Activated CD4-positive, alpha-beta T cell treated with anti-CD3 and anti-CD28 coated beads, Interleukin-2, amount 50 U/mL, for 24 hours (primary cell): ENCODE measurements at places on chromosomes 2 and 18.

DNA sequence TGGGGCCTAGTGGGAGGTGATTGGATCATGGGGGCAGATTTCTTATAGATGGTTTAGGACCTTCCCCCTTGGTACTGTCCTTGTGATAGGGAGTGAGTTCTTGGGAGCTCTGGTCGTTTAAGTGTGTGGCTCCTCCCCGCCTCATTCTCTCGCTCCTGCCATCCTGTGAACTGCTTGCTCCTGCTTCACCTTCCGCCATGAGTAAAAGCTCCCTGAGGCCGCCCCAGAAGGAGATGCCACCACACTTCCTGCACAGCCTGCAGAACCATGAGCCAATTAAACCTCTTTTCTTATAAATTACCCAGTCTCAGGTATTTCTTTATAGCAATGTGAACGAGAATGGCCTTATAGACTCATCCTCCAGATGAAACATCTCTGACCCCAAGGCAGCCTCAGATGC, 101.5 kb downstream of the KCNF1 start:
- no peak for DNase-seq

DNA sequence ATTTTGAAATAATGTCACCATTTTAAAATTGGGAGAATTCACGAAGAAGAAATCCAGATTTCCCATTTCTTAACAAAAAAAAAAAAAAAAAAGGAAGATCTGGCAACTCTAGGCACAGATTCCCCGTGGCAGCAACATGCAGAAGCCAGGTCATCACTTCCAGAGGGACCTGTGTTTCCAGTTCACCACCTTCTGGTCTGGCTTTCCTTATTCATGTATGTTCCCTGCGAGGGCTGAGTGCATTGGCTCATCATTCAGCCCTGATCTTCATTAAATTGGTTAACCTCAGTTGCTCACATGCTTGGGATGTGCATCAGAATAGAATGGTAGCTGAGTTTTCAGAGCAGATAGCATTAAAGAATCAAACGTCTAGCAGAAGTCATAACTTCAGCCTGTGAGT, 25.0 kb upstream of the MAP3K20 start:
- DNase-seq, result no peak

DNA sequence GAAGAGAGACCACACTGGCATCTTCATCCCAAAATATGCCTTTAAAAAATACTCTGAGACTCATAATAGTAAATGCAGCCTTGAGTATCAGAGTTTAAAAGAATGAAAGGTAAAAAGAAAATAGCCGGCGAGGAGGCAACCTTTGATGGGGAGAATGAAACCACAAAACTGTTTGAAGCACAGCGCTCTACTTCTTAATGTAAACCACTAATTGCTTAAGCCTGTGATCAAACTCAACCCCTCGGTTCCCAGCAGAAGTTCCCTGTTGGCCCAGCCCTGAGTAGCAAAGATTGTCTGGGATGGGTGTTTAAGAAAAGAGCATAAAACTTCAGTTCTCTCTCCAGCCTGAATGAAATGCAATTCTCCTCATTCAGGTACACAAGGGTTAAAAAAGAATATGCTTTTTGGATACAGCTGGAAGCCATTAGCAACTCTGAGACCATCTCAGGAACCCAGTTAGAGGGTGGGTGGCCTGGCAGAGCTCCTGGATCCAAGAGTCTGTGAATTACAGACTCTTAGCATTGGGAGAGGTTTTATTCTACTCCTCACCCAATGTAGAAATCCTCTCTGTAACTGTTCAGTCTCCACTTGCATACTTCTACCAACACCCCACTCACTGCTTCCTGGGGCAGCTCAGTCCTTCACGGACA, 44.8 kb downstream of the VIT start:
- no peak for DNase-seq

DNA sequence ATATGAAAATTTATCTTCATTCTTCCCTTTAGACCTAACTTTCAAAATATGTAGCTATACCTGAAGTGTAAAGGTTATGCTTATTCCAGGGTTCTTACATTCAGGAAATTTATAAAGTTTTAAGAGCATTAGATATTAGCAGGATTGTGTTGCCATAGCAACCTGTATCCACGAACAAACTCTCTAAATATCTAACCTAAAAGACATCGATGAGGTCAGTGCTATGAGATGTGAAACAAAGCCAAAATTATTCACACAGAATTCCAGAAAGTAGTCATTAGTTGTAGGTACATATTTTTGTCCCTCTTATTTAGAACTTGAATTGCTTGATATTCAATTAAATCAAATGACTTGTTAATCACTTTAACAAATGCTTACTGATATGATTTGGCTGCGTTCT, 705.3 kb downstream of the SOCS6 start:
- DNase-seq, result no peak

DNA sequence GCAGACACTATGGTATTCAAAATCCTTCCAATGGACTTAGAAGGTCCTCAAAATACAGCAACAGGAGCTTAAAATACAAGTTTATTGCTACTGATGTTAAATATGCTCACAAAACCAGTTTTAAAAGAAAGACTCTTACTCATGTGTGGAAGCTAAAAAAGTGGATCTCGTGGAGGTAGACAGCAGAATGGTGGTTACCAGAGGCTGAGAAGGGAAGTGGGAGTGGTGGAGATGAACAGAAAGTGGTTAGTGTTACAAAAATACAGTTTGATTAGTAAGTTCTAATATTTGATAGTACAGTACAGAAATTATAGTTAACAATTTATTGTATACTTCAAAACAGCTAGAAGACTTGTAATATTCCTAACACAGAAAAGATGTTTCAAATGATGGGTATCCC, 12.1 kb downstream of the ADAM17 start:
- DNase-seq, result no peak

DNA sequence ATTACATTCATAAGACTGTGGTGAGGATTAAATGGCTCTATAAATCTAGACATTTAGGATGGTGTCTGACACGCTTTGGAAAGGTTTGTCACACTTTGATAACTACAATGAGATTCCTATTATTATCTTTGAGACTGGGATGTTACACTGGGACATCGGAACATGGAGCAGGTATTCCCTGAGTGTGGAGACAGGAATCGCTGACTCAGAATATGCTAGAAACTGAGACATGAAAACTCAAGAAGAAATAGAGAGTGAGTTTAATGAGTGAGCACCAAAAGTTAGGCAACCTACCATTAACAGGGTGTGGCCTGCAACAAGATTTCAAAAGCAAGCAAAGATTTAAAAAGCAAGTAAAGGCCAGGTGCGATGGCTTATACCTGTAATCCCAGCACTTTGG, 145.4 kb downstream of the TMEFF2 start:
- no peak for DNase-seq

- peak; percentile 35 for DNase-seq
Measured at GRCh38 chr2:239927424-239927981, 97.6 kb downstream of the NDUFA10 start.

- no peak for DNase-seq
Measured at GRCh38 chr2:144989579-144990270, 469.8 kb upstream of the ZEB2 start.

GRCh38 chr2:3007135-3007534, 370.5 kb downstream of the EIPR1 start:
- no peak for DNase-seq

- no peak for DNase-seq
Measured at GRCh38 chr18:7821784-7822183, 254.7 kb downstream of the PTPRM start.

GRCh38 chr2:237723602-237724001, 75.0 kb upstream of the RBM44 start:
- DNase-seq, result no peak

DNA sequence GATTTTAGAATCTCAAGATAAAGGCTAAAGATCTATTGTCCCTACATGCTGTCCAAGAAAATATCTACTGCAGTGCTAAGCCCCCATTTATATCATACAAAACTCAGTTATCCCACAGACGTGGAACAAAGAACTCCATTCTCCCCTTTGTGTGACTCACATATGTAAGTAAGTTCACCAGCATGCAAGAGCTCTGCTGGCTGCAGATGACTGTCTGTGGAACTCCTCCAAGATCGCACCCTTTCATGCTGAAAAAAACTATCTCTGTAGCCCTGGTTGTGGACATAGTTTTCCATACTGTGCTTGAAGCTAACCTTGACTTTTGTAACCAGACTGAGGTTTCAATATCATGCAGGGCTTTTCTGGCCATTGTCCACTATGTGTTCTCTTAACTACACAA, 207.1 kb downstream of the ZNF521 start:
- DNase-seq, result no peak

DNA sequence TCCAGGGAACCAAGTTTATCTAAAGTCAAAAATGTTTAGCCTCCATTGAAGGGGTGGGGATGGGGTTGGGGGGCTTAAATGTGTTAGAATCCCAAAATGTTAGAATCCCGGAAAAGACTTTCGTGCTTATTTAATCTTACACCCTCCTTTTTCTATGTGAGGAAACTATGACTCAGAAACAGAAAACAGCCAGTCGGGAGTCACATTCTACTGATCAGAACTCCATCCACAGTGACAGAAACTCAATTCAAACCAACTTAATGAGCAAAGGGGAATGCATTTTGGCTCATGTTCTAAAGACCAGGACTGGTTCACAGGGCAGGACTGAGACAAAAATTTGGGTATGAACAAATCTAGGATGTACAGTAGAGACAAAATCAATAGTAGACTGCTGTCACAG, 31.9 kb upstream of the AFTPH start:
- DNase-seq, result no peak

- DNase-seq, result no peak
Measured at GRCh38 chr2:1745171-1746023, 1.1 kb upstream of the PXDN start.
